Bronchus fibroblast of lung (primary cell): ENCODE measurements at places on chromosomes 2 and 18. TPM values are rescaled to one million over a fixed set of nuclear protein-coding genes. Genes with fewer than 3 reads are reported as not detected.

CMPK2 gene
- total RNA-seq: 0.30 and 0.50 TPM in 2 replicates

TDRD15 gene
- not detected in 2 replicates for total RNA-seq

SLC16A14 gene
- total RNA-seq: 0.89 and 1.0 TPM in 2 replicates

KCNG2 gene
- 1.9 and 3.9 TPM in 2 replicates for total RNA-seq

IKZF2 gene
- 5.0 and 5.9 TPM in 2 replicates for total RNA-seq

CDK15 gene
- total RNA-seq: 15.0 and 18.3 TPM in 2 replicates

RGPD3 gene
- total RNA-seq: under 0.01 TPM in 1 of 2 replicates, not detected in the other

NT5DC4 gene
- not detected in 2 replicates for total RNA-seq
